ENCODE measurements at places on chromosomes 5 and 9.

GRCh38 chr5:90675222-90675621 lies 116.6 kb downstream of the ADGRV1 start:
- no peak for DNase-seq

DNA sequence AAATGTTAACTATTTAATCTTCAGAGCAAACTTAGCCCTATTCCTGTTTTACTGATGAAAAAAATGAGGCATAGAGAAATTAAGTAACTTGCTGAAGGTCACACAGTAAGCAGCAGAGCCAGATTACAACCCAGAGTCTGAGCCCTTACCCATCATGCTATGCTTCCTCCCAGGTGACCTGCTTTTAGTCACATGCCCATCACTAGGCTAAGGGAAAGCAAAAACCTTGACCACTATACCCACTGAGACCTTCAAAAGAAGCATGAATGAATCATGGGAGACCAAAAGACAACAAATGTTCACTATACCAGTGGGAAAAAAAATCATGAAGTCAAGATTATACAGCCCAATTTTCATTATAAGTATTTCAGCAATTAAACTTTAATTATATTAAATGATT lies 5.3 kb upstream of the HAUS6 start:
- no peak for DNase-seq

DNA sequence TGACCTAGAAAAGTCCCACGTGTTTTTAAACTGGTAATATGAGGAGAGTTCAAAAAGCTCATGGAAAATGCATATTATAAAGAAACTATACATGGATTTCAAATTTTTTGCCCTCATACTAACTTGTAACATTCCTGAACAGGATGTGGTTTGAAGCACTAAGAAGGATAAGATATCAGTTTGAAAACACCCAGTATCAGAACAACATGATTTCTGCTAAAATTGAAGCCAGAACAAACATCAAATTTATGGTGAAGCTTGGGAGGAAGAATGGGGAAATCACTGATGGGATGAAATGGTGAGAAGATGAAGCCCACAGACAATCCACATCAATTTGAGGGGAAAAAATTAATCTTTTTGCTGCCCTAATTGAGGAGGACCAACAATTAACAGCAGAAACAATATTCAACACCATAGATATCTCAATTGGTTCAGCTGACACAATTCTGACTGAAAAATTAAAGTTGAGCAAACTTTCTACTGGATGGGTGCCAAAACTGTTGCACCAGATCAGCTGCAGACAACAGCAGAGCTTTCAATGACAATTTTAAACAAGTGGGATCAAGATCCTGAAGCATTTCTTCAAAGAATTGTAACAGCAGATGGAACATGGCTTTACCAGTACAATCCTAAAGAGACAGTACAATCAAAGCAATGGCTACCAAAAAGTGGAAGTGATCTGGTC lies 113.2 kb upstream of the SNX2 start:
- no peak for DNase-seq

DNA sequence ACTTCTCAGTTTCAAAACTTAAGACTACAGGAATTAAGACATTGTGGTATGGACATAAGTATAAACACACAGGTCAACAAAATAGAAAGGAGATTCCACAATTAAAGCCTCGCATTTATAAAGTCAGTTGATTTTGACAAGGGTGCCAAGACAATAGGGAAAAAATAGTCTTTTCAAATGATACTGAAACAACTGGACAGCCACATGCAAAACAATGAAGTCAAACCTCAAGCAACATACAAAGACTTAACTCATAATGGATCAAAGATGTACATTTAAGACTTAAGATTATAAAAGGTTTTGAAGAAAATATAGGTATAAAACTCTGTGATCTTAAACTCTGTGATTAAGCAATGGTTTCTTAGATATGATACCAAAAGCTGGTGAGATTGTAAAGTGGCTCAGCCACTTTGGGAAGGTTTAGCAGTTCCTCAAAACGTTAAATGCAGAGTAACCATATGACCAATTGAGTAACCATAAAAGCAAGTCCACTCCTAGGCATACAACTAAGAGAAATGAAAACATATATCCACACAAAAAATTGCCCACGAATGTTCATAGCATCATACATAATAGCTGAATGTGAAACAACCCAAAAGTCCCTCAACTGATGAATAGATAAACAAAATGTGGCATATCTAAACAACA lies 22.0 kb downstream of the HINT1 start:
- DNase-seq = no peak

DNA sequence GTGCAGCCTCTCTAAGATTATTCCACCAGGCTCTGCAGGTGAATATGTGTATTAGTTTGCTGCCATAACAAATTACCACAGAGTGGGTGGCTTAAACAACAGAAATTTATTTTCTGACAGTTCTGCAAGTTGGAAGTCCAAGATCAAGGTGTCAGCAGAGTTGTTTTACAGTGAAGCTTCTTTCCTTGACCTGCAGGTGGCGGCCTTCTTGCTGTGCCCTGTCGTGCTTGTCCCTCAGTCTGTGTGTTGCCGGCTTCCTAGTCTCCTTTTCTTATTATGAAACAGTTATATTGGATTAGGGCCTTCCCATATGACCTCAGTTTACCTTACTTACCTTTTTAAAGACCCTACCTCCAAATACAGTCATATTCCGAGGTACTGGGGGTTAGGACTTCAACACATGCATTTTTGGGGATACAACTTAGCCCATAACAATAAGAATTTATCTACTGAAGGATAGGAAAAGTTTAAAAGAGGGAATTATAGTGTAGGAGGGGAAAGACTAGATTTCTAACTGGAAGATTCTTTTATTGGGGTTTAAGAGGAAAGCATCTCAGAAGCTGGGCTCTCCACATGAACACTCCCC lies 97.4 kb downstream of the OSTF1 start:
- peak; percentile 43 for DNase-seq

DNA sequence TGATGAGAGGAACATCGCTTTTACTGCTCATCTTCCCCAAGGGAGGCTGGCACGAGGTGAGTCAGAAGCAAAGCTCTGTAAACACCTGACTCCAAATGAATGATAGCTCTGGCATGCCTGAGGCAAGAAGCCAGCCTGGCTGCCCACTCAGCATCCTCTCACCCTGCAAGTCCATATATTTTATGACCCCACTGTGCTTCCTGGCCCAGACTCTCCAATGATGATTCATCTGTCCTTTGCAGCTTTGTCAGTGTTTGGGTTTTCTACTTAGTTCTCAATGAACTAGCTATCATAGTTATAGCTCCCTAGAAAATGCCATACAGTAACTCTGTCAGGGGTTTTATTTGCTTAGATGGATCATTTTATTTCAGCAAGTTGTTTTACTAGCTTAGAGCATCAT lies 52.1 kb upstream of the FSTL4 start:
- DNase-seq = no peak

- DNase-seq = no peak
Observed at GRCh38 chr5:14110680-14111079, 32.5 kb upstream of the TRIO start.

DNA sequence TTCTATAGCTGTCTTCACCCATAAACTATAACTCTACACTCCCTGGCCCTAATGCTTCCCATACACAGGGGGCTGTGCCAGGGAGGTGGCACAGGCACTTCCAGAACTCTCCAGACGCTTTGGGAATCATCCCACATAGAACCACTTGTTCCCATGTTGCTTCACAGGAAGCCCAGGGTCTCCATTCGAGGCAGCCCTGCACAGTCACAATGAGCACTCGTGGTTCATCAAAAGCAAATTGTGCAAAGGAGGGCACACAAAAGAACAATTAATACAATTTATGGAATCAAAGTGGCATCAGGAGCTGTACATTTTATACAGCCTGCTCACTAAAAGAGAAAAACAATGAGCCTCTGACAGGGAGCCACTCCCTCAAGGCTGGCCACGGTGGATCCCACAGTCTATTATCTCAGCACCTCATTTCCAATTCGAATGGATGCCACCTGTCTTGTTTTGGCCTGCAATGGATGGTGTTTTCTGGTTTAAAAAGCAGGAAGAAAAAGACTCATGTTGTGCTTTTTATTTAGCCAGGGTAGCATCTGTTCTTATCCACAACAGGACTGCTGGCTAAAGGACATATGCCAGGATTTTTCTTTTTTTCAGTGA lies 354.8 kb downstream of the ENC1 start:
- no peak for DNase-seq

- DNase-seq = no peak
Observed at GRCh38 chr5:143165049-143165880, 238.2 kb downstream of the NR3C1 start.

- DNase-seq = no peak
Observed at GRCh38 chr9:22064957-22065356, 55.9 kb upstream of the CDKN2B start.

DNA sequence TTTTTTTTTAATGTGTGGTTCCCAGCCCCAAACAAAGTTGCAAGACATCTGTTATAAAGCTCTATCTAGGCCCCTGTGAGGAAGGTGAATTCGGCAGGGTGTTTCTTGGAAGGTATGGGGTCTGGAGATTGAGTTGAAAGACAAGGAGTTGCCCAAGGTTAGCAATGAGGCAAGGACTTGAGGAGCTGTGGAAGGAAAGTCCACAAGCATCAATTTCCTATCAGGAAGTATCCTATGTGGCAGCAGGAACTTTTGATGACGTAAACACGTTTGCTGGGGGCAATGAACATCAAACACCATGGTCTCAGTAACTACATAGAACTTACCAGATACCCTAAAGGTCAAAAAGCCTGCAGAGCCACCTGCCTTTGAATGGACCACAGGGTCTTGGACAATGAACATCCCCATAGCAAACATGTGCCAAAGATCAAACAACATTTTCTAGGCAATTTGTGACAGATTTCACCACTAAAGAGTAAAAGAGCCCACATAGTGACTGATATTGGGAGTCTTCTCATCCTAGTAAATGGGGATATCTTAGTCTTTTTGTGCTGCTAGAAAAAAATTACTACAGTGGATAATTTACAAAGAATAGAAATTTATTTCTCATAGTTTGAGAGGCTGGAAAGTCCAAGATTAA lies 145.1 kb downstream of the GCNT1 start:
- no peak for DNase-seq

DNA sequence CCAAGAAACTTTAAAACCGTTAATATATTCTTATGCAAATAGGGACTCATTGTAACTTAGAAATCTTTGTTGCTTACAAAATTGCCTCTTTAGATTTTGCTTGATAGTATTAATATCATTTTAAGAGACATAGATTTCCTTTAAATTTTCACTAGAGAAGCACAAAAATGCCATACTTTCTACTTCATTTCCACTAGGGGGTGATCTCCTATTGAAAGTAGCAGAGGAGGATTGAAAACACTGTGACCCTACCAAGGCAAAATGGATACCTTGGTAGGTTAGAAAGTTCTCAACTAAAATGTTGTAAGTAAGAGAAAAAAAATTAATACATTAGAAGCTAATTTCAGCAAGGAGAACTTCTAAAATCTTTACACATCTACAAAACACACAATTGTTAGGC lies 204.9 kb downstream of the CHSY3 start:
- no peak for DNase-seq

GRCh38 chr5:50889790-50890189 lies 223.4 kb downstream of the PARP8 start:
- no peak for DNase-seq

GRCh38 chr9:36632892-36633291 lies 60.2 kb downstream of the MELK start:
- DNase-seq = no peak

GRCh38 chr5:66864240-66864884 lies 268.2 kb downstream of the MAST4 start:
- DNase-seq = no peak

- no peak for DNase-seq
Observed at GRCh38 chr9:90727488-90727887, 74.1 kb upstream of the SYK start.

- DNase-seq = no peak
Observed at GRCh38 chr5:142032747-142033631, 20.2 kb upstream of the GNPDA1 start.

- no peak for DNase-seq
Observed at GRCh38 chr5:30749971-30750370, 443.5 kb upstream of the CDH6 start.

GRCh38 chr9:91681461-91682305 lies 258.1 kb upstream of the NFIL3 start:
- DNase-seq = peak; percentile 64

DNA sequence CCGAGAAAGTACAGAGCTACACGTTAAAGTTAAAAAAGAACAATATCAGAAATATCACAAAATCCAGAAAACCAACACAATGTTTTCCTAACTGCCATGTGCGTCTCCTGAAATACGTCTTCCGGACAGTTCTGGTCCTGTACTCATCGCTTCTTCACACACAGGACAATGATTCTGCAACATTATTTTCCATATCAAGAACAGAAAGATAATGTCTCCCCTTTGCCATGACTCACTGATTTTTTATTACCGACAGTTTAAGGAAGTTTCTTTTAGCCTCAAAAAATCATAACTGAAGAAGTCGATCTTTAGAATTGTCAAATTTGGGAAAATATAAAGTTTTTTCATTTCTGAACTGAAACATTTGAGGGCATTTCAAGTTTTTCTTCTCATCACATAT lies 2.5 kb downstream of the TBC1D9B start:
- no peak for DNase-seq

- peak; percentile 4 for DNase-seq
Observed at GRCh38 chr9:72633966-72634365, 112.6 kb downstream of the TMC1 start.

DNA sequence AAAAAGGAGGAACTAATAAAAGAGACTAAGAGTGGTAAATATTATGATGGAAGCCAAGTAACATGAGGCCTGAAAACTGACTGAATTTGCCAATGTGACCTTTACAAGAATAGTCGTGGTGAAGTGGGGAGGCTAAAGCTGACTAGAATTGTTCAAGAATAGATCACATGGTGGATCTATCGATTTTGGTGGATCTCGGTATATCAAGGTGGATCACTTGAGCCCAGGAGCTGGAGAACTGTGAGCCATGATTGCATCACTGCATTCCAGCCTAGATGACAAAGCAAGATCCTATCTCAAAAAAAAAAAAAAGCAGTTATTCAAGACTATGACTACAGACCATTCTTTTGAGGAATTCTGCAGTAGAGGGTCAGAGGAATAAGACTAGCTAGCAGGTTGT lies 15.1 kb downstream of the ERMP1 start:
- no peak for DNase-seq

- no peak for DNase-seq
Observed at GRCh38 chr5:99004960-99005359, 76.2 kb upstream of the CHD1 start.

- DNase-seq = no peak
Observed at GRCh38 chr9:35085078-35085477, 5.3 kb upstream of the FANCG start.

DNA sequence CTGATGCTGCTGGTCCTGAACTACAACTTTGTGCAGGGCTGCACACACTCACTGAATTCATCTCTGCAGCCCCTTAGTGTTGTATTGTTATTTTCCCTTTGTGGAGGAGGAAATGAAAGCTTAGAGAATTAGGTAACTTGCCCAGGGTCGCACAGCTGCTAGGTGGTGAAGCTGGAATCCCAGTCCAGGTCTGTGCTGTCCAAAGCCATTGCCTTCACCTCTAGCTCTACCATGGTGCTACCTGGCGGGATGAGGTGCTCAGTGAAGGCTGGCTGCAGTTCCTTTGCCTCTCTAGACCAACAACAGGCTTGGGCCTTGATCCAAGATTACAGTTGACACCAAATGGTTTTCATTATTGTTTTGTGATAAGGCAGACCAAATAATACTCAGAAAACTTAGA lies 177.8 kb upstream of the PITX1 start:
- no peak for DNase-seq

GRCh38 chr5:158364367-158364766 lies 505.4 kb upstream of the CLINT1 start:
- no peak for DNase-seq

- no peak for DNase-seq
Observed at GRCh38 chr9:21294904-21295538, 10.1 kb downstream of the IFNA5 start.

All from stimulated activated CD4-positive, alpha-beta T cell treated with anti-CD3 and anti-CD28 coated beads, Interleukin-4, amount 100 ng/mL, for 4 hours (primary cell).